Iris pigment epithelial cell (primary cell): ENCODE measurements at places on chromosomes 11 and 22.
A peak's percentile ranks its signal among the peaks of the same experiment; 100 is the strongest.

DNA sequence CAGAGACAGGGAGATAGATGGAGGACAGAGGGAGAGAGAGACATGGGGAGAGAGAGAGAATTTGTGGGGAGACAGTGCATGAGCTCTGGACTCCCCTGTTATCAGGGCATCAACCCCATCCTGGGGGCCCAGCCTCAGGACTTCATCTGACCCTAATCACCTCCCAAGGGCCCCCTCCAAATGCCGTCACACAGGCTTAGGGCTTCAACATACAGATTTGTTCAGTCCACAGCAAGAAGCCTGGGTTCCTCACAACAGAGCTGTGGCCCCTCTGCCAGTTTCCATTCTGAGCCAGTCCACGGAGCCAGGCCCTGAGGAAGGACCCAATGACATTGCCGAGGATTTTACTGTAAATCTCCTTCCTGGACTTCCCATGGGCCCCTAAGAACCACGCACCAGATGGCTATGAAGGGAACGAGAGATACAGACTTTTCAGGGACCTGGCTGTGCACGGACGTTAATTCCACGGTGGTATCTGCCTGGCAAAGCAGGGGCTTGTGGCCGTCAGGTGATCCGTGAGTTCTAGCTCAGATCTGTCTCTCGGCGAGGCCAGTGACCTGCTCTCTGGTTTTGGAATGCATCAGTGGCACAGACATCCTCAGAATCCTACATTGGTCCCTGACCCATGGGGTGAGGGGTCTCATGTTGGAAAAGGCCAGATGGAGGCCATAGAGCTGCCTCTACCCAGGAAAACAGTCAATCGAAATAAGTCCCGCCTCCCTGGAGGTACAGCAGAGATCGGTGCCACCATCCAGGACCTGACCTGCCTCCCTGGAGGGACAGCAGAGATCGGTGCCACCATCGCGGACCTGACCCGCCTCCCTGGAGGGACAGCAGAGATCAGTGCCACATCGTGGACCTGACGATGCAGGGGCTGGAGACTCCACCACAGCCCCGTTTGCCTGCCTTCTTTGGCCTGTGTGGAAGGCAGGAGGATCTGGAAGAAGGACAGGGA, 8.7 kb upstream of the B4GALNT4 start:
- no peak for DNase-seq

DNA sequence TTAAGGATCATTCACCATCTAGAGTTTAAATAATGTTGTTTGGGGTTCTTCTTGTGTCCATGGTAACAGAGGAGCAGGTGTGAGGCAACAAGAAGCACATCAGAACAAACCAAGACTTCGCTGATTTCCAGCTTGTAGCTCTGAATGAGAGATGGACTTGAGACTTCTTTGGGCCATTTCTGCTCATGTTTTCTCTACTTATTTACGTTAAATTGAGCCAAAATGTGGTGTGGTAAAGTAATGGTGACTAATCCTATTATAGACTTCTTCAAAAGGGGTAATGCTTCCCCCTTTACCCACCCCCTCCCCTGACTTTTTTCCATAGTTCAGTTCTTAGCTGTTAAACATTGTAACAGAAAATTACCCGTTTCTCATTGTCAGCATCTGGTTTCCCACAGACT, 65.2 kb downstream of the CSTPP1 start:
- DNase-seq: no peak

- no peak for DNase-seq
Measured at GRCh38 chr11:30595934-30596333, 9.8 kb upstream of the MPPED2 start.

GRCh38 chr11:27040302-27041115, at the start of gene BBOX1:
TSS of gene BBOX1 (plus strand) at chr11:27040815. CDS start at chr11:27055431, 14,616 bp downstream.
- DNase-seq: no peak

DNA sequence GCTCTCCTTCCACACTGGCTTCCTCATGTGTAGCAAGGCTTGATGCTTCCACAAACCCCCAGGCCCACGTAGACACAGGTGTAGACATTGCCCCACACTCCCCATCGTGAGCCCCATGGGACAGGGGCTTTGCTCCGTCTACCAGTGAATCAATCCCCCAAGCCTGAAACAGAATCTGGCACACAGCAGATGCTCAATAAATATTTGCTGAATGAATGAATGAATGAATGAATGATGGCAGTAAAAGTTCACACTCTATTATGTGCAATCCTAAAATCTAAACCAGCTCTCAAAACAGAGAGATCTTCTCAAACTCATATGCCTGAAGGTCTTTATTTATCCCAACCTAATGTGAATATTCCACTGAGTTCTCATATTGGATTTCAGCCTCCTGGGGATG, 69.9 kb downstream of the MN1 start:
- DNase-seq: no peak

DNA sequence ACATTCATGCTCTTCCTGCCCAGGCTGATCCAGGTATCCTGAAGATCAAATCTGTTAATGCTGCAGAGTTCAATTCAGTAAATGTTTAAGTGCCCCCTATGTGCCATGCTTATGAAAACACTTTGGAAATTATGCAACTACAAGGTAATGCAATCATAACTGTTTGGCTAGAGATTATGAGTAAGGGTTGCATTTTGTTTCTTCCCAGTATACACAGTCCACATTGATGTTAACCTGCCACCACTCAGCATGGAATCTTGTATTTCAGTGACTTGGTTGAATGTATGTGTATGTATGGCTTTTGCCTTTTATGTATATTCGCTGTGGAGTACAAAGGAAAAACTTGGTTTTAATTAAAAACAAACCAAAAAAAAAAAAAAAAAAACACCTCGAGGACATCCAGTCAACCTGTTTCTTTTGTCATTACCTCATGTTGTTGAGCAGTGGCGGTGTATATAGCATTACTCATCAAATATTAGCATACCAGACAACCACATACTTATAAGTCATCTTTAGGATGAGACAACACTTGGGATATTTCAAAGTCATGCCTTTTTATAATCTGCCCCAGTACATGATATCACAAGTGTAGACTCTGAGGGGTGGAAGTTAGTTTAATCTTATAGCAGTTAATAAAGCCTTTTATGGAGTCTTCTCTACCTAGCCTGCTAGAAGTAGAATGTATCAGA, 86.1 kb upstream of the HORMAD2 start:
- peak; percentile 91 for DNase-seq

GRCh38 chr11:35787013-35787504, 124.5 kb downstream of the TRIM44 start:
- DNase-seq: peak; percentile 56

GRCh38 chr11:128688031-128688713, 5.7 kb upstream of the FLI1 start:
- DNase-seq: no peak

- DNase-seq: no peak
Measured at GRCh38 chr11:123082977-123083376, 21.0 kb upstream of the HSPA8 start.

- DNase-seq: no peak
Measured at GRCh38 chr11:81345609-81346008, 1388.1 kb downstream of the FAM181B start.

GRCh38 chr11:43546561-43547429, 133.7 kb upstream of the HSD17B12 start:
- no peak for DNase-seq

DNA sequence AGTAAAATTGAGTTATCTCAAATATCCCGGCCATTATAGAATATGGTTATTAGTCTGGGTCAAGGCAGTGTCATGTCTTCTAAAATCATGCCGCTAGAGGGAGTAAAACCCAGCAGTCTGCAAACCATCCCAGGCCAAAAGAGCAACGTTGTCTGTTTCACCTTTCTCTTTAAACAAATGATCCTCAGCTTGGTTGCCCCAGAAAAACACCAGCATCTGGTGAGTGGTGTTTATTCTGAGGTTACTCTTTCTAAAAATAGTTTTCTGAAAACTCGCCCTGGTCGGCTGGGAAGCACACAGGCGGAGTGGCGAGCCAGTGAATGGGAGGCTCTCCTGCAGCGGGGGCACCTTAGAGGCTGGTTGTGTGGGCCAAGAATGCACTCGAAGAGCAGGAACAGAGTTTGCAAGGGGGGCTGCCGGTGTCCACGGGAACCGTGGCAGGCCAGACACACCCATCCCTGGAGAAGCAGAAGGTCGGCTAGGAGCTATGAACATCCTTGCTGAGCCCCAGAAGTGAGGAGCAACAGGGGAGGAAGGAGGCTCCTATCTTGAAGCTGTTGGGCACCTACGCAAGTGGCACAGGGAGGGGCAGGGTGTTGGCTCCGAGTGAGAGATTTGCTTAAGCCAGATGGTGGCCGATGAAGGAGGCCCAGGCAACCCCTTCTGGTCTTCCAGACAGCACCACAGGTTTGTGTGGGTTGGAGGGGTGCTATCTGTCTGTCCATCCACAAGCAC, 297.1 kb downstream of the ETS1 start:
- peak; percentile 90 for DNase-seq

DNA sequence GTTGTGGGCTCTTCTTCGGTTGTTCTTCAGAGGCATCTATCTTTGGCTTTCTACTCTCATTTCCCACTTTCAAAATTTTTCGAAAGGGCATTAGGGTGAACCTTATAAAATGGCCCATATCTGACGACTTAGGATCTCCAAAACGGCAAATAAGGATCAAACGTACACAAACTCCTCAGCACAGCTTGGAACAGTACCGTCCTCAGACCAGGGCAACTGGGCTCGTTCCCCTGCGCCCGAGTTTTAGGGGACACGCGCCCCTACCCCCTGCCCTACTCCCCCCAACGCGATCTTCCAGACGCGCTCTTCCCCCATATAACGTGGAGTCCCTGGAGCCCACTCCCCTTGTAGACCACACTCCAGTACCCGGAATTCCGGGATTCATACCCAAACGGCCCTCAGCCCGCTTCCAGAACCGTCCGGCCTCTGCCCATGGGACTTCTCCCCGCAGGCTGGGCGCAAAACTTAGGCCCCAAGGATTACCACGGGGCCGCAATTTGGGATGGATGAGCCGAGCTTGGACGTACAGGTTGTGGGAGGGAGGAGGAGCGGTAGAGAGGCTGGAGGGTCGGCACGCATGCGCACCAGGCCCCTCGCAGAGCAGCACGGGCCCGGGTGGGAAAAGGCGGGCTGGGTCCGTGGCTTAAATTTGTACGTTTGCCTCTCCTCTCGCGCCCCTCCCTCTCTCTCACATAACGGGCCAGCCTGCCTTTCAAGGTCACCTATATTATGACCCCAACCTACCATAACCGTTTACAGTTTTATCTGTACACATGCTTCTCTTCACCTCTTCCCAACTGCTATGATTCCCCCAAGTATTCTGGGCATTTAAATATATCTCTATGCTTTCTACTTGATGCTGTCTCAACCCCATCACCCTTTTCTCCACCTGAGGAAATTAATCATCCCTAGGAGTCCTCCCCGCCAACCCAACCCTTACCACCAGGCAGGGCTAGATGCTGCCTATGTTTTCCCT, 3.4 kb downstream of the CCDC89 start:
- DNase-seq: peak; percentile 23

DNA sequence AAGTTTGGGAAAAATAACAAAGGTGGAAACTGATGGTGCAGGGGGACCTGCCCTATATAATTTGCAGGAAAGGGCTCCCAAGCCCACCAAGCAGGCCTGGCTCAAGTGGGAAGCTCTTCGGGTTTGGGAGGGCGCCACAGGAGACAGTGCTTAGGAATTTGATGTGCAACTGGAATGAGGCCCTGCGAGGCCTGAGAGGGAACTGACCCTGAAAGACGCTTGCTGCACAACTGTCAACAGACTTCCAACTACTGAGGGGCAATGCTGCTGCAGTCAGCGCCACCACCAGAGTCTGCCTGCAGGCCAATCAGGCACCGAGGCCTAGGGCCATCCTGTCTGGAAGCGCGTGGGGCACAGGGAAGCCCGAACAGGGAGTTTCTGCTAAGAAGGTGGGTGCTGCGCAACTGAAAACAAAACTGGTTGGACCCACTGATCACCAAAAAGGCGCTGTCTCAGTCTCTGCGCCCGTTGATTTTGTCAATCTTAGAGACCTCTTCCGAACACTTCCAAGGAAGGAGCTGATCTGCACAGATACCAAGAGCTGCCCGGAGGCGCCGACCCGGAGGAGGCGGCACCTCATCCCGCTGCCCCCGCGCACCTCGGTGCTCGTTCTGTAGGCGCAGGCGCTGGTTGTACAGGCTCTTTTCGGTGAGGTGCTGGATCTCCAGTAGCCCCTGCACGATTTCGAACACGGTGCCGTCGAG, 667 bp downstream of the DGCR6L start:
- DNase-seq: peak; percentile 21

- peak; percentile 62 for DNase-seq
Measured at GRCh38 chr11:126431401-126432064, 76.0 kb downstream of the ST3GAL4 start.

DNA sequence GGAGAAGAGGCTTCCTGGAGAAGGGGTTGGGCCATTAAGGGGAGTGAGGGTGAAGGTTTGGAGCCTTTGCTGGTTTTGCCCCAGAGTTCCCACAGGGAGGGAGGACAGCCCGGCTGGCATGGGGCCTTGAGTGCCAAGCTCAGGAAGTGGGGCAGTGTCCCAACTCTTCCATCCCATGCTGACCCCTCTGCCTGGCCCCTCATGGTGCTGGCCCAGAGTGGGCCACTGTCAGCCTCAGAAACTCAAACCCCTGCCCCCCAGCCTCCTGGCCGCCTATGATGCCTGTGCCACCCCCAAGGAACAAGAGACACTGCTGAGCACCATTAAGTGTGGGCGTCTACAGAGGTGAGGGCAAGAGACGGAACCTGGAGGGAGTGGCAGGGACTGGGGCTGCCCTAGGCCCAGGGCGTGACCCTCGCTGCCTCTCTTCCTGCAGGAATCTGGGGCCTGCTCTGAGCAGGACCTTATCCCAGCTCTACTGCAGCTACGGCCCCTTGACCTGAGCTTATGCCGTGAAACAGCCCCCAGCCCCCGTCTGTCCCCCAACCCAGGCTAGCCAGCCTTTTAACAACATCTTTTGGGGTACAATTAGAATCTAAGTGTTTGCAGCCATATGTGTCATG, 5.4 kb downstream of the MUS81 start:
- DNase-seq: no peak

GRCh38 chr11:72896431-72896830, 82.2 kb downstream of the ATG16L2 start:
- DNase-seq: no peak

DNA sequence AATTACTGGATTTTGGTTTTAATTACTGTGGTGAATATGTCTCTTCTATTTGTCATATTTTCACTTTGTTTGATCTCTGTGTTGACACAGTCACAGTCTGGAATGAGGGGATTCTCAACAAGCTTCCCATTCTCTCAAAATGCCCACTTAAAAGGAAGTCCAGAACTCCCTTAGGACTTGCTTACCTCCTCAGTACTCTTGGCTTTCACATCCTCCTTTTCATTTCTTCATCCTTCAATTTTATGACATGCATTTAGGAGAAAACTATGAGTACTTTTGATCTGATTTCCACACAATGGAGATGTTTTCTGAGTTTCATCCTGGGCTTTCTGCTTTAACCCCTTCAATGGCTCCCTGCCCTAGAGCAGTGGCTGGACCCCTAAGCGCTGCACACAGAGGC, 49.3 kb upstream of the FLI1 start:
- DNase-seq: no peak

DNA sequence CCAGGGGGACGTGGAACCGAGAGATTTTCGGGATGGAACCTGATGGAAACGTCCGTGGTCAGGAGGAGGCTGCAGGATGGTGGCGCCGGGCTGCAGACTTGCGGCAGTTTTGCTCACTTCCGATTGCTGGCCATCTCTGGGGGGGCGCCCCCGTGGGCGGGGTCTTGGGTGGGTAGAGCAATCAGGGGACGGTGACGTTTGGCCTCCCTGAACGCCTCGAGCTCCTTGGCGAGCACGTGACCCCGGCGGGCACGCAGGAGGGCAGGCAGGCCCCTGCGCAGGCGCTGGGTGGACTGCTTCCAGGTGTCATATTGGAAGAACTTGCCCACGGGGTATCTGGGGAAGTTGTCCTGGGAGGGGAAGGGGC, 6.3 kb downstream of the IGF2 start:
- no peak for DNase-seq
